GM06990 (cell line): ENCODE measurements at places on chromosomes 7 and 10.

- DNase-seq, result no peak
Measured at GRCh38 chr10:128245026-128245425, 118.8 kb upstream of the MKI67 start.

GRCh38 chr10:54710918-54711317 is 90.1 kb downstream of the PCDH15 start:
- no peak for DNase-seq

- no peak for DNase-seq
Measured at GRCh38 chr10:93501650-93502049, 5.2 kb downstream of the CEP55 start.

DNA sequence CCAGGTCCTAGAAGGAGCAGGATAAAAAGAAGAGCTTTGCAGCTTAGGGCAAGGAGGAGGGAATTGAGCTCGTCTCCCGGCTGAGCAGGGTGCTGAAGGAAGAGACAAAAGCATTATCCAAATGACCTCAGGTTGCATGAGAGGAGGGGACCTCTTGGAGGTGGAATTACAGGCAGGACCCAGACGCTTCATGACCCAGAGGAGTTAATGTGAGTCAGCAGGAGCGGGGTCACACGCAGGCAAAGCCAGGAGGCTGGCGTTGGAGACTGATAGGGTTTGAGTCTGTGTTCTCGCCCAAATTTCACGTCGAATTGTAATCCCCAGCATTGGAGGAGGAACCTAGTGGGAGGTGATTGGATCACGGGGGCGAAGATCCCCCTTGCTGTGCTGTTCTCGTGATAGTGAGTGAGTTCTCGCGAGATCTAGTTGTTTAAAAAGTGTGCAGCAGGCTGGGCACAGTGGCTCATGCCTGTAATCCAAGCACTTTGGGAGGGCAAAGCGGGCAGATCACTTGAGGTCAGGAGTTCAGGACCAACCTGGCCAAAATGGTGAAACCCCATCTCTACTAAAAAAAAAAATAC is 63.7 kb upstream of the AUTS2 start:
- no peak for DNase-seq

DNA sequence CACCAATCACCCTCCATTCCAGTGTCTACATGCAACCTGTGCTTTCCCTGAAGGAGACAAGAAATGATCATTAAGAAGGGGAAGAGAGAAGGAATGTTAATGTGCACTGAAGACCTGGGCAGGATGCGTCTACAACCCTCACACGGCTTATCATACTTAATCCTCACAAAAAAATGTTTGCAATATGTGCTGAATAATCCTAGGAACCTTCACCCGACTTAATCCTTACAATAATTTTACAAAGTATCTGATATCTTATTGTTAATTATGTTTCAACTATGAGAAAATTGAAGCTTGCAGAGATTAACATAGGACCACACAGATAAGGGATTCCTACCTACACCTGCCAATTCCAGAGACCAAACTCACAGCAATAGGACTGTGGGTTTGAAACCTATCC is 145.1 kb upstream of the NOBOX start:
- no peak for DNase-seq

DNA sequence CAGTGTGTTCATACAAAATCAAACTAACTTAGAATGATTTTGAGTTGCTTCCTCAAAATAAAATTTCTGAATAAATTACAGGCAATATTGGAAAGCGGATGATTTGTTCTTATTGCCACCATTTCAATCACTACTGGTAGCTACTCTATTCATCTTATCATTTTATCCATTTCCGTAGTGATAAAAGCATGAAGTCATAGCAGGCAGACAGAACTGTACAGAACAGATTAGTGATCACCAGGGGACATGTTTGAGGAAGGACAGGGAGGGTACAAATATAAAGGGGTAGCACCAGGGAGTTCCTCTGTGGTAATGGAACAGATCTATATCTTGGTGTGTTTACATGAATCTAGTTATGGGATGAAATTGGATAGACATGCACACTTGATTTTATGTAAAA is 138.5 kb downstream of the WNT2 start:
- no peak for DNase-seq

DNA sequence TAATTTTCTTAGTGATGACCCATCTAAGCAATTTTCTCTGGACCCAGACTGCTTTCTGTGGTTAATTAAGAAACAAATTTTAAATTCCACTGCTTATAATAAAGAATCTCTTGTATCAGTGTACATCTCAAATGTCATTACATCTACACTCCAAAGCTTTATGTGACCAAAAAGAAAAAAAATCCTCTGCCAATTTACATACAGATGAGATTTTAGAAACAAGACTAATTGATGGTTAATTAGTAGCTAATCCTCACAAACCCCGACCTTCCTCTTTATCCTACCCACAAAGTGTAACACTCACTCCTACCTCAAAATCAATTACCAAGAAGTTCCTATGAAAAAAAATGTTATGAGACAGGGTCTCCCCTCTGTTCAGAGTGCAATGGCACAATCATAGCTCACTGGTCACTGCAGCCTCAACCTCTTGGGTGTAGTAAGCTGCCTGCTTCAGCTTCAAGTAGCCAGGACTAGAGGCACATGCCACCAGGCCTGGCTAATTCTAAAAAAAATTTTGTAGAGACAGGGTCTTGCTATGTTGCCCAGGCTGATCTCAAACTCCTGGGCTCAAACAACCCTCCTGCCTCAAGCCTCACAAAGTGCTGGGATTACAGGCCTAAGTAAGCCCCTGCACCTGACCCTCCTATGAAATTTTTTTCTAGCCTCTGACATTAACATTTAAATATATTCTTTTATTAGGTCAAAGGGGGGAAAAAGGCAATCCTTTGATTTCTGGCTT is 14.8 kb downstream of the KIF5B start:
- DNase-seq, result no peak

DNA sequence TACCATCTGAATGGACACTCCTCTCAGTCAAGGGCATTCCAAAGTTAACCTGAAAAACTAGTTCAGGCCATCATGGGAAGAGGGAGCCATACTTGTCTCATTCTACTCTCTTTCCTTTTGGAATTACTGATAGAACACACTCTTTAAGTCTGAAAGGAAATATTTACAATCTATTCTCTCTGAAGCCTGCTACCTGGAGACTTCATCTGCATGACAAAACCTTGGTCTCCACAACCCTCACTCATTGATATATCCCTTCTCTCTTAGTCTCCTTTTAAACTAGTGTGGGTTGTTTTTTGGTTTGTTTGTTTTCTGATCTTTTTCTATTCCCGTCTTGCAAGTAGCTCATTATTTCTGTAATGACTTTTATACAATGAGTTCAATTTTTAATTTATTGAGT is 169.5 kb downstream of the C1GALT1 start:
- DNase-seq, result no peak

DNA sequence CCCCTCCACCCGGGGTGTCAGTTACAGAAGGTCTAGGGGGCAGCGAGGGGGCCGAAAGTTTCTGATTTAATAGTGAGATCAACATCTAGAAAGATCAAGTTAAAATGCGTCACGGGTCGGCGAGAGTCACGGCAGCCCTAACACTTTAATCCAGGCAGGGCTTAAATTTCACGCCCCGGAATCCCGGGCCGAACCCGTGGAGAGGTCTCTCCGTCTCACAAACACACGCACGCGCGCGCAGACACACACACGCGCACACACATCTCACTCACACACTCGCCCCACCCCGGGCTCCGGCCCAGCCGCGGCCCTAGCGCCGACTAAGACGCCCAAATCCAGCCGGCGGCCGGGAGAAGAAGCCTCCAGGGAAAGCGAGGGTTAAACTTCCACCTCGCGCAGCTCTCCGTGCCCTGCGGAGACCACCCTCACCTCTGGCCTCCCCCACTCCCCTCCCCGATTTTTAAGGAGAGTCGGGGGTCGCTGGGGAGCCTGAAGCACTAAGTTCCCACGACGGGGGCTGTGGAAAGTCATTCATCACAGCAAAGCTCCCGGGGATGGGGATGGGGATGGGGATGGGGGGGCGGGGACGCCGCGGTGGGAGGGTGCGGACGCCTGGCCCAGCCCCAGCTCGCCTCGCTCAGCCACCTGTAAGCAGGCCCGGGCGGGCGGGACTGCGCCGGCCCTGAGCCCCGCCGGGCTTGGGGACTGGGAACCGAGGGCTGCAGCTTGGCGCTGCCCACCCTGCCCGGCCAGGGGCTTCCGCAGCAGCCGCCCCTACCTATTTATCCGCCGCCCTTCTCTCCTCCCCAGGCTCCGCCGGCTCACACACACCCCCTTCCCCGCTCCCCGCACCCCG is 1.6 kb downstream of the PDGFA start:
- DNase-seq, result no peak

DNA sequence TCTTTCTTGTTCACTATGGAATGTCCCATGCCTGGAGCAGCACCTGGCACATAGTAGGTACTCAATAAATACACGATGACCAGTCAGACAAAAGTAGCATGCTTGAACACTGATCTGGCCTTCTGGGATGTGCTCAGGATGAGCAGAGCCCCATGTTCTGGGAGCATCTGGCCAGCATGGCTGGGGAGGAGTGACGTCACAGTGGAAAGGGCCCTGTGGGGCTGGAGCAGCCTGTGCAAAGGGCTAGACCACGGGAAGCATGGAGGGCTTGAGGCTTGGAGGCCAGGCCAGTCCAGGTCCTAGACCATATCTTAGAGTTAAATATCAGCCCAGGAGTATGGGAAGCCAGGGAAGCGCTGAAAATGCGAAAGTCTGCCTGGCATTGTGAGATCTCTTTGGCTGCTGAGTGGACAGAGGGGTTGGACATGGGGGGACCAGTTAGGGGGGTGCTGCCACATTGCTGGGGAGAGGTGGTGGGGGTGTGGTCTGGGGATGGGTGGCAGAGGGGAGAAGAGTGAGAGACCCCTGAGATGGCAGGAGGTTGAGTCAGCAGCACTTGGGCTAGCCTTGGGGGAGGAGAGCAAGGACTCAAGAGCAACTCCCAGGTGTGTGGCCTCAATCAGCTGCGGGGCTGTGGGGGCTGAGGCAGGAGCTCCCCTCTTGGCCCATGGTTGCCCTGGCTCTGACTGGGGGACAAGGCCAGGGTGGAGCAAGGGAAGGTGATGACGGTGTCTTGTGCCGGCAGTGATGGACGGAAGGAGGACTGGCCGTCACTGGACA is 34.9 kb downstream of the ZCCHC24 start:
- DNase-seq, result no peak

DNA sequence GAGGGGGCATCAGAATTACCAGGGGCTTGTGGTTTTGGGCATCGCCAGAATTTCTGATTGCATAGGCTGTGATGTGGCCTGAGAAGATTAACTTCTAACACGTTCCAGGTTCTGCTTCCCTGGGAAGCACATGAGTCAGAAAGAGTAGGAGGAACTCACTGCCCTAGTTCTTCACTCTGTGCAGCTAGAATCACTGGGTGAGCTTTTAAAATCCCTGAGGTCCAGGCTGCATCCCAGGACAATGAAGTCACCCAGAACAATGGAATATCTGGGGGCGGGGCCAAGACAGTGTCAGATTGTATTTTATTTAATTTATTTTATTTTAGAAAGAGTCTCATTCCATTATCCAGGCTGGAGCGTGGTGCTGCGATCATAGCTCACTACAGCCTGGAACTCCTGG is 636.5 kb downstream of the CALN1 start:
- no peak for DNase-seq

GRCh38 chr7:7969306-7970236 is 975 bp downstream of the GLCCI1 start:
- DNase-seq, result peak; percentile 71

GRCh38 chr7:128364166-128364870 is 2.8 kb upstream of the PRRT4 start:
- DNase-seq, result no peak

DNA sequence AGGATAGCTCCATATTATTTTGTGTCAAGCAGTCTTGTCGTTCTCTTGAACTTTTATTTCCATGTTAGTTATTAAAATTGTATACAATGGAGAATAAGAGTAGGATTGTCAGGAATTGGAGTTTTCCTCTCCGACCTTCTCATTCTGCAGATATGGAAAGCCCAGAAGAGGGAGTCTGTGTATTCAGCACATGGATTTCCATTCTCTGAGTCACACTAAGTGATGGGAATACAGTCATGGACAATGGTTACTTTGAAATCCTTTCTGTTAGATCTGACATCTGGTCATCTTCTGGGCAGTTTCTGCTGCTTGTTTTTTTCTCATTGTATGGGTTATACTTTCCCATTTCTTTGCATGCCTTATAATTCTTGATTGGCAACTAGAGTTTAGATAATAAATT is 5.0 kb upstream of the TASOR2 start:
- DNase-seq, result no peak

- DNase-seq, result no peak
Measured at GRCh38 chr7:70156057-70156456, 557.8 kb downstream of the AUTS2 start.

DNA sequence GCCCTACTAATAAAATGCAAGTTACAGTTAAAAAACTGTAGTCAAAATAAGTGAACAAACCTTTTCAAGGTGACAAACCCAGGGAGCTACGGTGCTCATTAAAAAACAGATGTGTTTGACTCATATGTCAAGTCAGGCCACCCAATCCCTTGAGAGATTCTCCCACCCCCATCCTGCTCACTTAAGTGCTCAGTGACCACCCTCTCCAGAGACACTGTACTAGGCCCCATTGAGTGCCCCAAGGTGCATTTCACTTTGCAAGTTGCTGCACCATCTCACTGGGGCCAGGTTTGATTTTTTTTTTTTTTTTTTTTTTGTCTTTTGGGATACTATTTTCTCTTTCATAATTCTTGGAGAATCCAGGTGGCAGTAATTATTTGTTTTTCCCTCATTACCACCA is 1.9 kb downstream of the ERV3-1 start:
- no peak for DNase-seq

GRCh38 chr10:4806534-4806933 is 19.5 kb upstream of the AKR1E2 start:
- DNase-seq, result no peak

DNA sequence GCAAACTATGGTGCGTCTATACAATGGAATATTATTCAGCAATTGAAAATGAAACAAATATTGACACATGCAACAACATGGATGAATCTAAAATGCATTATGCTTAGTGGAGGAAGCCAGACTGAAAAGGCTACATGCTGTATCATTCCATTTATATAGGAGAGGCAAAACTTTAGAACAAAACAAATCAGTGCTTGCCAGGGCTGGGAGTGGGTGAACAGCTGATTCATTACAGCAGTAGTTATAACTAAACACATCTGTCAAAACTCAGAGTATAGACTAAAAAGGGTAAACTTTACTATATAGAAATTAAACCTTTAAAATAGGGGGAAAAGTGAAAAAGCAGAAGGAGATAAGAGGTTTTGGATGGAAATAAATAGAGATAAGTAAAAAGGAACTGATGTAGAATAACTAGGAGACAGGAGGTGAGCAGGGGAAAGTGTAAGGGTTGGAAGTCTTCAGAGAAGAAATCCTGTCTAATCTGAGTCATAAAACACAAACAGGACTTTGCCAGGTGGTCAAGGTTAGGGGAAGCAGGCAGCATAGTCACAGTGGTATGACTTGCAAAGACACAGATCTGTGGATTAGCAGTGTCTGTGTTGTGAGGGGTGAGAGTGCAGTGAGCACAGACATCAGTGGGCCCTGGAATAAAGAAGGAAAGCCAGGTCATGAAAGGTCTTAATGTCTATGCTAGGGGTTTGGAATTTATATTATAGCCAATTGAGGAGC is 349.8 kb downstream of the PHTF2 start:
- no peak for DNase-seq
